ENCODE measurements at places on chromosomes 6 and 20.

- no peak for DNase-seq
Measured at GRCh38 chr6:93238632-93239031, 180.7 kb downstream of the EPHA7 start.

GRCh38 chr6:93735099-93735498 lies 315.7 kb upstream of the EPHA7 start:
- no peak for DNase-seq

GRCh38 chr6:111791415-111791814 lies 81.8 kb downstream of the FYN start:
- DNase-seq = no peak

DNA sequence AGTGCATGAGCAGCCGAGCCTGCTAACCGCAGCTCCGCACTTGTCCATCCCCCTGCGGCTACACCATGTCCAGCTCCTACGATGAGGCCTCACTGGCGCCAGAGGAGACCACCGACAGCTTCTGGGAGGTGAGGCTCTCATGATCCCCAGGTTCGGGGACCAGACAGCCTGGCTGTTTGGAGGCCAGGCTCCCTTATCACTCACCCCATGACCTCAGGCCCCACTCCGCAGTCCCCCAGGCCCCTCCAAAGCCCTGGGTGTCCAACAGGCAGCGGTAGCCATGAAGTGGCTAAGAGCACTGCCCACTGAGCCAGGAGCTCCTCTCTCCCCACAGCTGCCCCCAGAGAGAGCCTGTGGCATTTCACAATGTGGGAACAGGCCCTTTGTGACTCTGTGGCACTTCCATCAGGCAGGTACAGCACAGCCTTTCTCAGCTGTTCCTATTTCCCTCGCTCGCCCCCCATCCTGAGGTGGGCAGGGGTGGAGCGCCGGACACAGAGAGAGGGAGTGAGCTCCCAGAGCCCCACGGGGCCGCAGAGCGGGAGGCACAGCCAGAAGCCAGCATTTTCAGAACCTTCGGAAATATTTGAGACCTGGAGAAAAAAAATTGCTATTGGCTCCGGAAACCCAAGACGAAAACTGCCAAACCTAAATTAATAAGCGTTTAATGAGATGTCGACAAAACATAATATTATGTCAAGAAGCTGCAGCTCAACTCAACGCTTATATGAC lies 29.7 kb downstream of the SPDEF start:
- DNase-seq = no peak

- no peak for DNase-seq
Measured at GRCh38 chr6:22668307-22668706, 98.9 kb downstream of the HDGFL1 start.

GRCh38 chr6:159842035-159842434 lies 42.0 kb downstream of the PNLDC1 start:
- no peak for DNase-seq

GRCh38 chr6:96032661-96033060 lies 16.9 kb downstream of the FUT9 start:
- DNase-seq = no peak

- no peak for DNase-seq
Measured at GRCh38 chr6:5427586-5427985, 166.3 kb downstream of the FARS2 start.

DNA sequence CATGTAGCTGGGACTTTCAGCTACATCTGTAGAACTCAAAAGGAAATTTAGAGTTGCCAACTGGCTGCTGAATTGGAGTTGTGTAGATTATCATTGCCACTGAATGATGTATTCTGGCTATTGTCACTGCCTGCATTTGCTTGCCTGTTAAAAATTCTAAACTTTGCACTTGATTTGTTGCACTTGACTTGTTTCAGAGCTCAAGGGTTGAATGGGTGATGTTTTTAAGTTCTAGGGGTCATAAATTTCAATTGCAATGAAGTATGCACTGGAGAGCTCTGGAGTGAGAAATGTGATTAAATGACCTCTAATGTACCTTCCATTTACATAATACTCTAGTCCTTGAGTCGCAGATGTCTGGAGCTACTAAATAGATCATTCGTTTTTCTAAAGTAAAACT lies 102.4 kb downstream of the TNFRSF21 start:
- DNase-seq = no peak

DNA sequence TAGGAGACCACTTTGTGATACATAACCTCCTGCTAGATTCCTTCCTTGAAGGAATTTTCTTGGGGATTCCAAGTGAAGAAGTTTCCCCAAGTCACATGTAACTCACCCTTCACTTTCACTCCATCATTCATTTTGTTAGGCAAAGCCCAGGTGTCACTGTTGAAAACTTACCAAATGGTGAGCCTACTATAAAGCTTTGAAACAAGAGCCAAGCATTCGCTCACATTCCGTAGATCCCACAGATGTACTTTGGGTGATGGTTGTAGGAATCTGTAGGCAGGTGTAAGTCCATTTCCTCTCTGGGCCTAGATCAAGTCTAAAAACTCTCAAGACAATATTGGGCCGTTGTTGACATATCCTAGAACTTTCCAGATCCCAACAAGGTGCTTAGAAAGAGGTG lies 74.1 kb downstream of the PRDM1 start:
- DNase-seq = no peak

DNA sequence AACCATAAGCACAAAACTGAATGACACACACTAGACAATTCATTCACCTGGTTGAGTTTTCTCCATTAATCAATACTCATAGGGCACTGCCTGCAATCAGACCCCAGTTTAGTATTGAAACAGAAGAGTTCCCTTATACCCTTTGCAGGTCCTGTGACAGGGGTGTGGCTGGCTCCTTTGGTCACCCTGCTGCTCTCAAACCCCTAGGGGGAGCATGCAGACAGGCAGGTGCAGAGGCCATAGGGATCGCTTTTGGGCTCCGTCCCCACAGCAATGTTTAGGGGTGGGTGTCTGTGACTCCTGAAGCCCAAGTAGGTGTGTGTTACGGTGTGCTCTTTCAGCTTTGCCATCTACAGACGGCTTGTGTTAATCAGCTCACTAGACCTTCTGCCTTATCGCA lies 210.4 kb downstream of the CENPW start:
- DNase-seq = no peak

- DNase-seq = no peak
Measured at GRCh38 chr6:35804996-35805736, at the start of gene LHFPL5. TSS of gene LHFPL5 (plus strand) at chr6:35805352. CDS start at chr6:35805671, 319 bp downstream.

DNA sequence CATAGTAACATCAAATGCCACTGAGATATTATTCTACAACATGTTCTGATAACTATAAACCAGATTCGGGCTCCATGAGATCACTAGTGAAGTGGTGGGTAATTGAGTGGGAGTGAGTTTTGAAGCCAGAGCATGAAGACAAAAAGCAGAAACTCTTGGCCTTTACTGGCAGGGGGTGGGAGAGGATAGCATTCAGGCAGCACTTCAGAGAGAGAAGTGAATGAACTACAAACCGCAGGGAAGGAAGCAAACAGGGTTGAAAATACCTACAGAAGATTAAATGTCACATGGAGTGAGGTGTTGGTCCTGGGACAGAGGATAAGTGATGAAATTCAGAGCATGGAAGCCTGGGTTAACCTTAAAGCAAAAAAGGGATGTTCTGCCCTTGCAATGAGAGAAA lies 250.0 kb downstream of the EPM2A start:
- DNase-seq = no peak

GRCh38 chr20:23449421-23449820 lies 3.3 kb downstream of the CST11 start:
- DNase-seq = no peak

- no peak for DNase-seq
Measured at GRCh38 chr6:148884461-148884860, 137.6 kb downstream of the UST start.

DNA sequence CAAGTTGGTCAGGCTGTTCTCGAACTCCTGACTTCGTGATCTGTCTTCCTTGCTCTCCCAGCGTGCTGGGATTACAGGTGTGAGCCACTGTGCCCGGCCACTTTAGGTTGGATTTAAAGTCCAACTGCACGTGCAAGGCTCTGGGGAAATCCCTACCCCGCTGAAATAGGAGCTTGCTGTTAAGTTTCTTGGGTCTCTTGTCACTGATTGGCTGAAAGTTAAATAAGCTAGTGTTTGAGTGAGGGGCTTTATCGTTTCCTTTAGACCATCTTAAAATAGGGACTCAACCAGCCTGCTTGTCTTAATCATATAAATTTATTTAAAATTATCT lies 11.1 kb upstream of the SERINC1 start:
- DNase-seq = no peak

GRCh38 chr6:29680416-29680815 lies 536 bp downstream of the ZFP57 start:
- DNase-seq = no peak

- DNase-seq = peak; percentile 81
Measured at GRCh38 chr6:26017632-26017966, 55.0 kb downstream of the TRIM38 start.

GRCh38 chr20:9322661-9323060 lies 191.7 kb upstream of the LAMP5 start:
- no peak for DNase-seq

GRCh38 chr6:168563656-168564055 lies 122.7 kb downstream of the SMOC2 start:
- DNase-seq = no peak

DNA sequence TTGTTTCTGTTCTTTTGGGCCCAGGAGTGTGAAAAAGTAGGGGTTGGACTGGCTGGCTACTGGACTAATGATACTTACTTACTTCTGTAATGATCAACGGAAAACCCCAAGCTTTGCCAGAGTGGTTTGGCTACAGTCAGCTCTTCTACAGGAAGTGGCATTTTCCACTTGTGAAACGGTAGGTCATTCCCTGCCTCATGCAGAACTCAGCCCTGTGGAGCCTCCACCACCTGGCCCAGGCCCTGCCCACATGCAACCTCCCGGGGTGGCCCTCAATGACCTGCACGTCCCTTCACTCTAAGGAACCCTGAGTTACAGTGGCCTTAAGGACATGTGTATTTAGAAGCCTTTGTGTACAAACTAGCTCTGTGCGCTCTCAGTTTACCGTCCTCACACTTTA lies 140.4 kb downstream of the DTNBP1 start:
- no peak for DNase-seq

DNA sequence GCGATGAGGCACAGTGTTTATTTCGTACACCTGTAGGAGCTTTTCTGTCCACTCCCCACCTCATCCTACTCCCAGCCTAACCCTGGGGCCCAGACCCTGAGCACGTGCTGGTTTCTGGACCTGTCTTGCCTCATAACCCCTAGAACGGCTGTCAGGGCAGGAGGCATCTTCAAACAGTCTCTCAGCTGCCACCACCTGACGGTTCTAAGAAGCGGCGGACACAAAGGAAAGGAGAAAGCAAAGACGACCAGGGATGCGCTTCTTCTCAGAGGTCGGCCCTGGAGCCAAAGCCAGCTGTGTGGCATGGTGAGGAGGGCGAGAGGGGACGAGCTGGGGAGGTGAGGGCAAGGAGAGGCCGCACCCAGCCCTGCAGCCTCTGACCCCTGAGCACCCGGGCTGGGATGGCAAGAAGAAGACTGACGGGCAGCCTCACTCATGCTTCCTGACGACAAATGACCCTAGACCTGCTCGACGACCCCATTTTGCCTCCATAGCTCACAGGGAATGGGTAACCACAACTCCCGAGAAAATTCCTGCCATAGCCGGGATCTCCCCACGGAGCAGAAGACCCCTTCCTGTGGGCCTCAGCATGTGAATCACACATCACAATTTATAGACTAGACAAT lies 62.1 kb downstream of the WDR27 start:
- DNase-seq = no peak

DNA sequence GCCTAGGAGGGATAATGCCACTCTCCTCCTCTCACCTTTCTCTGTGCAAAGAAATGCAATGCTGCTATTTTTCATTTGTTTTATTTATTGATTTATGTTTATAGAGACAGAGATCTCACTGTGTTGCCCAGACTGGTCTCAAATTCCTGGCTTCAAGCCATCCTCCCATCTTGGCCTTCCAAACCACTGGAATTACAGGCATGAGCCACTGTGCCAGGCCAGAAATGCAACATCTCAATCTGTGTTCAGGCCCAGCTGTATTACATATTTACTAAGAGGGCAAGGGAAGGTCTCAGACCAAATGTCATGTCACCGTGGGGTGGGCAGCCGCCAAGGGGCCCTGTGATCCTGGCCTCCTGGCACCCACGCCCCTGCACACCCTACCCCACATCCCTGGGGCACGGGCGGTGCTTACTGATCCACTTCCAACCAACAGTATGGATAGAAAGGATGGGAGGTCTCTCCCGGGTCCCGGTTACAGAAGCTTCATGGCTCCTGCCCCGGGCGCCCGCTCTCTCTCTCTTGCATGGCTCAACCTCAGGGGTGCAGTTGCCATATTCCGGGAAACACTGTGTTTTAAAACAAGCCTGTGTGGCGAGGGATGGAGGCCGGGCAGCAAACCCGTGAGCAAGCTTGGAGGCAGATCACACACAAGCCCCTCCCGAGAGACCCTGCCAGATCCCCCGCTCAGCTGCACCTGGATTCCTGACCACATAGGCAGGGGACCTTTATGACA lies 111.8 kb downstream of the AGPAT4 start:
- no peak for DNase-seq

GRCh38 chr6:139278190-139278589 lies 13.6 kb downstream of the TXLNB start:
- DNase-seq = no peak

- peak; percentile 19 for DNase-seq
Measured at GRCh38 chr20:54062812-54063280, 7.5 kb downstream of the BCAS1 start.

DNA sequence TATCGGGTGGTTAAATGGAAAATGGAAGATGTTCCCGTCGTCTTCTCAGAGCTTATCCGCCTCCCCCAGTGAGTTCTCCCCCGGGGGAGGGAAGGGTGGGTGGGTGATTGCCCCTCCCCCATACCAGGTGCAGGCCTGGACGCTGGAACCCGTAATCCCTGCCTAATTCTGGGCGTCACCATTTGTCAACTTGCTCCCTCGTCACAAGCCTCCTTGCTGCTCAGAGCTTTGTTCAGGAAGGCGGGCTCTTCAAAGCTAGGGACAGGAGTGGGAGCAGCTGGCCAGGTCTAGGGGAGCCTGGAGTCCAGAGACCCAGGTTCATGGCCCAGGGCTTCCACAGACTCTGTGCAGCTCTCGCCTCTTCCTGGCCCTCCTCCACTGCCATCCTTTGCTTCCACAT lies 25.6 kb downstream of the CDH22 start:
- DNase-seq = no peak

DNA sequence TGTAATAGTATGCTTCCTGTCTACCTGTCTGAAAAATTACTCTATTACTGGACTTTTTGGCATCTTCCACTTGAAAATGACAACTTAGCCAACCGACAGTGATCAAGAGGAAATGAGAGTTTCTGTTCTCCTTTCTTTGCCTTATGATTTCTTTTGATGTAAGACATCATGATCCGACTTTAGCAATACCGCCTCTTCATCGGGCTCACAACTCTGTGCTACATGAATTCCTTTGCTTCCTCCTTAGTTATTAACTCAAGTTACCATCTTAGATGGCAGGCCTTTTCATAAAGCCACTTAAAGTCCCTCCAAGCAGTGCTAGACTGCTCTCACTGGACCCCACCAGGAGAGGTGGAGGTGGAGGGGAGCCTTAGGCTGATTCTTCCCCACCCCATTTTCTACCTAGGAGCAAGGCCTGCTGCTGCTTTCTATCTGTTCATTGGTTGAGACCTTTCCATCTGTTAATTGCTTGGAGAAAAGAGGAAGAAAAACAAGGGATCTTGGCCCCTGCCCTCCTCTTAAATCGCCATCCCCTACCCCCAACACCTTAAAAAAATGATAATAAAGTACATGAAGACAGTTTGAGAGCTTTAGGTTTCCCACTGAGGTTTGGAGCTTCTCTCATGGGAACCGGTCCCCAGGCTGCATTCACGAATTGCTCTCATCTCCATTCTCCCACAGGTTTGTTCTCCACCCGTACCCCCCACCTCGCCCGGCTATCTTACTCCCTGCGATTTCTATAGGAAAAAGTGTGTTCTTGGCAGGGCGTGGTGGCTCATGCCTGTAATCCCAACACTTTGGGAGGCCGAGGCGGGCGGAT lies 21.6 kb upstream of the MCM3 start:
- DNase-seq = no peak
